ENCODE measurements at places on chromosomes 6 and 20.

- no peak for DNase-seq
Measured at GRCh38 chr6:15642276-15642675, 20.6 kb downstream of the DTNBP1 start.

GRCh38 chr20:25013478-25014380 is 21.2 kb upstream of the APMAP start:
- no peak for DNase-seq

DNA sequence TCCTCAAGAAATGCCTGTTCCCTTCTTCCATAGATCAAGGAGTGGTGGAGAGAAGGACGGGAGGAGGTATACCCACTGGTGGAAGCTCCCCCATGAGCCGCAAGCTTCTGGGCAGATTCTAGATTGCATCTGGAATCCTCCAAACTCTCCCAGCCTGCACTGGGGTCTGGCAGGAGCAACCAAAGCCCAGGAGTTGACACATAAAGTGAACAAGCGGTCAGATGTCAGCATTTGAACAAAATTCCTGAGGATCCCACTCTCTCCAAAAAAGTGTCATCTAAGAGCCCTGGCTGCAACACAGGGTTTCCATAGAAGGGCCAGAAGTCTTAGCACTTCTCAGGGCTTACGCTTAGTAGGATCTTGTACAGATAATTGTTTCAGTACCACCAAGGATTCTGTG is 88.2 kb downstream of the KCNB1 start:
- DNase-seq = no peak

DNA sequence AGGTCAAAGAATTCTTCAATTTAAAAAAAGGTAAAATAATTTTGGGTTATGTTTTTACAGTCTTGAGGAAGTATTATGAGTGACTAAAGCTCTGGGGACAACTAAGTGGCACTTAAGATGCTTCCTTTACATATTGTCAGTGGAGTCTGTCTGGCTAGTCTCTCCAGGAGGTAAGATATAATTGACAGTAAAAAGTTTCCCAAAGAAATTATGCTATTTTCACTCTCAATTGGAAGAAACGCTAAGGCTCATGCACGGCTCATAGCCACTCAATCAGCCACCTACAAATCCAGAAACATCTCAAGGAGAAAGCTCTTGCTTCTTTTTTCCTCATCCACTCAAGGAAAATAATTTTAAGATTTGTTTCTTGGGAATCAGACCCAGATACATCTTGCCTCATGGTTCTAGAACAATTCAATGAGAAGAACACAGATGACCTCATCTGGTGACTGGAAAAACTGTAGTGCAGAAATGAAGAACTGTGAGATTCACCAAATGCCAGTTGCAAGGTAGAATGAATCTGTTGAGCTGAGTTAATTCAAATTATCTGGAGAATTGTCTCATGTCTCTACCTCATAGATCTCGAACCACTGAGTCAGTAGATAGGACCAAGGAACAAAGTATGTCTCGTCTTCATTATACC is 252.9 kb downstream of the TPBG start:
- DNase-seq = no peak

DNA sequence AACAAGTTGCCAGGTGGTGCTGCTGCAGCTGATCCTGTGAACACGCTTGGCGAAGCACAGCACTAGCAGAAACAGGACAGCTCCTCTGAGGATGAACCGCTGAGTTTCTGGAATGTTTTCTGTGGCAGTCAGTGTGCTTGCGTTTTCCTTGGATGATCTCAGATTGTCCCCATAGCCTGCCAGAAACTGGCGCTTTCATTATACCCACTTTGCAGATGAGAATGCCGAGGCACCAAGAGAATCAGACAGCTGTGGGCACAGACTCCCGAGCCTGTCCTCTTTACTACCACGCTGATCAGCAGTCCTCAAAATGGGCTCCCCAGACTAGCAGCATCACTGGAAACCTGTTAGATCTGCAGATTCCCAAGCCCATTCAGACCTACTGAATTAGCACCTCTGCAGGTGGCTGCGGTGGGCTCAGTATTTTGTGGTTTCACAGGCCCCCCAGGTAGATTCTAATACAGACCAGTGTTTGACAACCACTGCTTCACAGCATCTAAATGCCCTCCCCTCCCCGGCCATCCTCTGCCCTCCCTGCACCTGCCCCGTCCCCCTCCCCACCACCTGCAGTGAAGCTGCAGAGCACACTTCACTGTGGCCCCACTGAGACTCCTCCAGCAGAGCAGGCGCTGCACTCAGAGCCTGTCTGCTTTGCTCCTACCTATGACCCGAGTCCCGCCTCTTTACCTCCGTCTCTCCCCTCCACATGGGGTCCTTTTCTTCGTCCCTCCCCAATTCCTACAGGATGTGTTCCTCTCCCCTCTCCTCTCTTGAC is 29.6 kb downstream of the SPATA2 start:
- DNase-seq = no peak
